Ammon's horn (tissue), 1 donor: ENCODE measurements at places on chromosomes 12 and 14.

GRCh38 chr14:88470542-88471440, 84.0 kb downstream of the PTPN21 start:
- DNase-seq = no peak

- peak; percentile 32 for DNase-seq
Observed at GRCh38 chr14:53151523-53152183, 1.5 kb downstream of the DDHD1 start.

- no peak for DNase-seq
Observed at GRCh38 chr14:32697114-32697513, 241.6 kb upstream of the NPAS3 start.

- no peak for DNase-seq
Observed at GRCh38 chr12:67701121-67701520, 52.6 kb downstream of the DYRK2 start.

DNA sequence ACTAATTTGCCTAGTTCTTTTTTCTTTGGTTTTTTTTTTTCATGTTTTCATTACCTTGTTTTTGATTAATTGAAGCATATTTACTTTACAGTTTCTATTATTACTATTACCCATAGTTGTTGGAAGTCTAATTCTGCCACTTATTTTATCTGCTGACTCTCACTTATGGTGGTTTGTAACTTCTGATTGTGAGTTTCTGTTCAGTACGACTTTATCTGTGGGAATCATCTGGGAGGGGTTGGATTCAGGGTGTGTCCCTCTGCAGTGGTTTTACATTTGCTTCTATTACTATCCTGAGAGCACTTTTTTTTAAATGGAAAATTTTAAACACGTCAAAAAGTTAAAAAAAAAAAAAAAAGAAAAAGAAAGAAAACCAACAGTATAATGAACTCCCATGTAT, 26.4 kb upstream of the SOS2 start:
- no peak for DNase-seq
